Stimulated activated CD4-positive, alpha-beta T cell treated with anti-CD3 and anti-CD28 coated beads, Interleukin-15, amount 100 ng/mL, for 24 hours (primary cell): ENCODE measurements at places on chromosomes 12 and 14.

- no peak for DNase-seq
Measured at GRCh38 chr12:129530984-129531383, 372.8 kb downstream of the TMEM132D start.

DNA sequence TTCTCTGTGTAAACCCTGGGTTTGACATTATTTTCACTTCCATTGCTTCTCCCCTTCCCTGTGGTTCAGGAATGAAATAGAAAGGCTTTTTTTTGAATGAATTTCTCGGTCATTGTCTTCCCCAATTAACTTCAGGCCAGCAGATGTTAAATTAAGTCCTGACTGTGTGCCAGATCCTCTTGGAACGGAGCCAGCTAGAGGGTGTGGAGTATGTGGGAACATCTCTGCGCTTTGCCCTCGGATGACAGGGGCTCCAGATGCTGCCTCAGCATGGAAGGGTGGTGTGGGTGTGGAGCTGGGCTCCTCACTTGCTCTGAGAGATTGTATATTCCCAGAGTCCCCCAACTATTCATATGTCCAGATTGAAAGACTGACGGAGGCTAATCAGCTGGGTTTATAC lies 13.1 kb downstream of the KRT85 start:
- DNase-seq = no peak

- no peak for DNase-seq
Measured at GRCh38 chr12:62737615-62738014, 197.3 kb downstream of the PPM1H start.

GRCh38 chr12:42704810-42705401 lies 115.4 kb upstream of the PRICKLE1 start:
- no peak for DNase-seq
